ENCODE measurements at places on chromosomes 1 and 21.

GRCh38 chr1:56754708-56755479 lies 64.3 kb downstream of the FYB2 start:
- DNase-seq: no peak

DNA sequence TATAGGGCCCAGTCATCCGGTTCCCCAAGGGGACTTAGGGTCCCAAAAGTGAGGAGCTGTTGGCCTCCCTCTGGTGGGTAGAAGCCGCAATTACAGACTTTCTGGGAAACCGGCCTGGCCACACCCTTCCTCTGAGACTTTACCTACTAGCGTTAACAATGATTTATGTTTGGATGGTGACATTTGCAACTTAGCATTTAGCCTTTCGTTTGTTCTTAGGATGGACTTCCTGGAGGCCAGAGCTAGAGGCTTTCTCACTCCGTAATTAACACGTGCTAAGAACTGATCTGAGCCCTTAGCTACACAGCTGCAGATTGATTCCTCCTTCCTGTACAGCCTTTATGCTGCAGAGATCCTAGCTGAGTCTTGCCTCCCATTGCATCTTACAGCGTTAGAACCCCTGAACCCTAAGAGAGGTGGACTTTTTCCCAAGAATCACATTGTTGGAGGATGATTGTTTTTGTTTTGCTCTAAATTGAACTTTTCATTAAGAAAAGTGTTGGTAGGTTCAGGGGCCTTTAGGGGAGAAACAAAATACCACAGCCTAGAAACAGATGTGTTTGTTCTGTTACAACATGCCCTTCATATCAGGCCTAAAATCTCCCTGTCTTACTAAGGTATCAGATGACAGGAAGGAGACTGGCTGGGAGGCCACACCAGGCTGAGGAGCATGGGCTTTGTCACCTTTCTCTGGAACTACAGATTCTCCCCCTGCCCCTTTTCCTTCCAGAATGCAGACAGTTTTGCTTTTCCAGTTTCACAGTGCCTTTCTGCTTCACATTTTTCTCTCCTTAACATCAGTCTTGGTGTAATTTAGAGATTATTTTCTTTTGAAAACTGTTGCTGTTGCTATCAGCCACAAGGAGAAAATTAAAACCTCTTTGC lies 1.9 kb downstream of the S100A11 start:
- DNase-seq: no peak

DNA sequence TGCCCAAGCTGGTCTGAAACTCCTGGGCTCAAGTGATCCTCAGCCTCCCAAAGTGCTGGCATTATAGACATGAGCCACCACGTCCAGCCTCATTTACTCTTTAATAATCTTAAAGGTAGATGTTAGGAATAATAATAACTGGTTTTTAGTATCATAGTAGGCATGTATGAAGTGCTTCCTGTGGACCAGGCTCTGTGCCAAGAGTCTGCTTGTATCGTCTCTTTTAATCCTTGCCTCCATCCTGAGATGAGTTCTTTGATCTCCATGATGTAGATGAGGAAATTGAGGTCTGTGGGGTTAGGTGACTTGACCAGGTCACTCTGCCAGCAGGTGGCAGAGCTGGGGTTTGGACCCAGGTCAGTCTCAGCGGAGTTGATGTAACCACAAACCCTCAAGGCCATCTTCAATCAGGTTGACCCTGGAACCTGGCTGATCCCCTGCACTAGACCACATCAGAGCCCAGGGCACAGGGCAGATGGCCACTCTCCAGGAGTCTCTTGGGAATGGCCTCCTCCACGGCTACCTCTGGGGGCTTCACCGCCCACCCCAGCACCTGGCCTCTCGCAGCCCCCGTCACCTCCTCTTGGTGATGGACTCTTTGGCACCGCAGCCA lies 11.3 kb downstream of the EFHD2 start:
- no peak for DNase-seq

DNA sequence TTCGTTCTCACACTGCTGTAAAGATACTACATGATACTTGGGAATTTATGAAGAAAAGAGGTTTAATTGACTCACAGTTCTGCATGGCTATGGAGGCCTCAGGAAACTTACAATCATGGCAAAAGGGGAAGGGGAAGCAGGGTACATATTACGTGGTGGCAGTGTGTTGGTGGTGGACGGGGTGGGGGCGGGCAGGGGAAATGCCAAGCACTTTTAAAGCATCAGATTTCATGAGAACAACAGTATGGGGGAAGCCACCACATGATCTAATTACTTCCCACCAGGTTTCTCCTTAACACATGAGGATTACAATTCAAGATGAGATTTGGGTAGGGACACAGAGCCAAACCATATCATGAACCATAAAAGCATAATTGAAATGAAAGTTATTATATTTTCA lies 88.5 kb downstream of the UBE2U start:
- DNase-seq: no peak

DNA sequence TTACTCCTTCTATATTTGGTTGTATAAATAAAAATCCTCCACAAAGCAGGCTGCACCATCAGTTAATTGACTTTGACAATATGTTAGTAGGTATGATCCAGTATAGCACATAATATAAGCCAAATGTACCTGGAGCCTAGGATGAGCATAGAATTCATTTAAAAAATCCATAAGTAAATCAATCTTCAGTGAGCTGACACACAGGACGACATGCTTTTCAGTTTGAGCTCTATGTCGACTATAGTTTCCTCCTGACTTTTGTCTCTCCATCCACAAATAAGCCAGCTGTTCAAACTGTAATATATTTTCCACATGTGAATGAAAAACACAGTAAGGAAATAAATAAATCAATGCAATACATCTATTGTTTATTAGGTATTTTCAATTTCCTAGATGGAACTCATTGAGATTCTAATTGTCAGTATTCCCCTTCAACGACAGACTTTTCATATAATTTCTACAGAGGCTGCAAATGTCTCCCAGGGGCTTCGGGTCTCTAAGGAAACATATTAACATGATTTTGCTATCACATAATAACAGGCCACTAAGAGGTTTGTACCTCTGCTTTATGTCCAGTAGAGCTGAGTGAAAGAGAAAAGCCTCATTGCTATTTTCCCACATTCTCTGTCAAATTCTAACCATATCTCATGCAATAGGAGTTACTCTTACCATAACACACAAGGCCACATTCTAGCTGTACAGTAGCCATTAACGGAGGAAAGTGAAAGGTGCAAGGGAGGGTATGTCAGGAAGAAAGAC lies 180.1 kb downstream of the KCNT2 start:
- no peak for DNase-seq

DNA sequence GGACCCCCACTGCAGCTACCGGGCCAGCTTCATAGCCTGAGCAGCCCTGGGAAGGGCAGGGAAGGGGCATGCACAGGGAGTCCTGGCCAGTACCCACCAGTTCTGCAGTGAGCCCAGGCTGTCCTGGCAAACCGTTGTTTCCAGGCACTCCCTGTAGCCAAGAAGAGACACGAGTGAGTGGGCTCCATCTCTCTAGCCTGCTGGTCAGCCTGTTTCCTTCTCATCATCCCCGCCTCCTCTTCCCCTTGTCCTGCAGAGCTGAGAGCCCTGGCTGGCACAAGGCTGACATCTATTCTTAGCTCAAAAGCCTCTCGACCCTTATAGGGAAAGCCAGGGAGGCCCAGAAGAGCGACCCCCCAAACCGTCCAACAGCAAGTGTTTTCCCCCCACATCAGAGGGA lies 28.7 kb downstream of the COL16A1 start:
- DNase-seq: no peak

GRCh38 chr1:12063141-12064072 lies at the start of gene TNFRSF8:
Gene TNFRSF8 (plus strand): TSS chr1:12063303. CDS start chr1:12063599, 296 bp downstream.
- DNase-seq: no peak

- DNase-seq: no peak
Measured at GRCh38 chr1:87594736-87595383, 266.2 kb downstream of the LMO4 start.

- no peak for DNase-seq
Measured at GRCh38 chr1:33363021-33363420, 42.1 kb upstream of the A3GALT2 start.

DNA sequence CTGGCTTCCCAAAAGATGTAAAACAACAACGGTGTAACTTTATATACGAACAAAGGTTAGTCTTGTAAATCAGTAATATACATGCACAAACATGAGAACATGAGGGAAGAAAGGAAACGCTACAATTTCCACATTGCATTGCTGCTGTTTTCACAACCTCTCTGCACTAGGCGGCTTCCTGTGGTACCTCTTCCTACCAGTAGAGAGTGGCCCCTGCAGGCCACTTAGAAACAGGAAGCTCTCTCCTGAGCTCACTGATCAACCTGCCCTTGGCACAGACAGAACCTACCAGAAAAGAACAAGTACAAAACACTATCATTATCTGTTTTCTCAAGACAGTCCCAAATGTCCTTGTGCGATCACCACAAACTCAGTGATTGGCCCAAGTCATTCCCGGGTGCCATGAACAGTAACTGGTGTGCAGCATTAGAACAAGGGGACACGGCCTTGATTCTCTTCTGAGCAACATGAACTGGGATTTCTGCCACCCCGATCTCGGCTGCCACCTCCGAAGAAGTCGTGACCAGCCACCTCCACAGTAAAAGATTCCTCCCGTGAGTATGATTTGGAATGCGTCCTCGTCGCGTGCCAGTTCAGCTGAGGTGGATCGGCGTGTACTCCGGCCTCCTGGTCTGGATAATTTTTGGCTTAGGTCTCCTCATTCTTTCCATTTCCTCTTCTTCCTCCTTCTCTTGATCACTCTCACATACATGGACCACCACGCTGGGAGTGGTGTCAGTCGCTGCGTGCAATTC lies 5.7 kb upstream of the KCNE1 start:
- DNase-seq: no peak

DNA sequence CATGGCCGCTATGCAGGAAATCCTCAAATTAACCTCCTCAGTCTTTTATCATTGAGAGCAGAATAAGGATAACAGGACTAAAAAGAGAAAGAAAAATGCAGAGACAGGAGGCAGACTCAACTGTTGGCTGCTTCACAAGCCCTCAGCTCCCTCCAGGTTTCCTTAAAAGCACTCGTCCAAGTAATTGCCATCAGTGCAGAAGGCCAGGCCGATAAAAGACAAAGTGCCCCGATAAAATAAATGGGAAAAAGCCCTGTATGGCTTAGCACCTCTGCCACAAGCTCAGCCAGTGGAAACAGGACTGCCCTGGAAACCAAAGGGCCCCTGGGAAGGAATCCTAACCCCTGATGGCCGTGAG lies 8.1 kb downstream of the S100A6 start:
- no peak for DNase-seq

DNA sequence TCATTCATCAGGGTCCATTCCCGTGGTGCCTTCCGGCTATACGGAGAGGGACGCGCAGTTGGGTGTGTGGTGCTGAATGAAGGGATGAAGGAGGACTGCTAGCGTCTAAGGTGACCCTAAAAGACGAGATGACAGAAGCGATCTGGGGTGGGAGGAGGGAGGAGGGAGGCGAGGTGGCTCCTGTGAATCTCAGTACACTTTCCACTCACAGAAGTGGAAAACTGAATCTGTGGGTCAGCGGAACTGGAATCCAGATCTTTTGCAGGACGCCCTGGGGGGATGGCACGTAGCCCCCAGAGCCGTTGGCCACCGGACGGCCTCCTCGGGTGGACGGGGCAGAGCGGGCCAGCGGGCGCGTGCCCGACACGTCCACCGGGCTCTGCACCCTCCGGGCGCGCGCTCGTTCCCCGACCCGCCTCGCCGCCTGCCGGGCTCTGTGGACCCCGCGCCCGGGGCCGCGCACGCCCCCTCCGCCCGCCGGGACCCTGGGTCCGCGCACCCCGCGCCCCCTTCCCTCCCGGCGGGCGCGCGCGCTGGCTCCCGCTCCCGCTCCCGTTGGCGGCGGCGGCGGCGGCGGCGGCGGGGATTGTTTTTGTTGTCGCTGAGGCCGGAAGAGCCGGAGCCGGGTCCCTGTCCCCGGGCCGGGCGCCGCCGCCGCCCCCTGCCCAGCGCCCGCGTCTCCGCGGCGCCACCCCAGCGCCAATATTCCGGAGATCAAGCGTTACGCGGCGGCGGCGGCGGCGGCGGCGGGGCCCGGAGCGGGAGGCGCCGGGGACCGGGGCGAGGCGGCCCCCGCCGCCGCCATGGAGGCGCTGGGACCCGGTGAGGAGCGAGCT lies at the start of gene AGO4:
Gene AGO4 (plus strand): TSS at position 403 of the 836 bp plus-strand sequence. CDS start 401 bp downstream, at position 804.
- no peak for DNase-seq

GRCh38 chr1:195933835-195934234 lies 674.4 kb downstream of the KCNT2 start:
- DNase-seq: no peak

GRCh38 chr1:27506703-27507102 lies 16.7 kb upstream of the WASF2 start:
- DNase-seq: no peak

GRCh38 chr1:234928642-234929041 lies 200.0 kb downstream of the TOMM20 start:
- DNase-seq: no peak

- no peak for DNase-seq
Measured at GRCh38 chr1:1132956-1133750, 17.3 kb upstream of the C1orf159 start.

GRCh38 chr1:229093238-229093540 lies 177.7 kb upstream of the RAB4A start:
- no peak for DNase-seq

- no peak for DNase-seq
Measured at GRCh38 chr1:245561665-245562234, 407.0 kb downstream of the KIF26B start.

DNA sequence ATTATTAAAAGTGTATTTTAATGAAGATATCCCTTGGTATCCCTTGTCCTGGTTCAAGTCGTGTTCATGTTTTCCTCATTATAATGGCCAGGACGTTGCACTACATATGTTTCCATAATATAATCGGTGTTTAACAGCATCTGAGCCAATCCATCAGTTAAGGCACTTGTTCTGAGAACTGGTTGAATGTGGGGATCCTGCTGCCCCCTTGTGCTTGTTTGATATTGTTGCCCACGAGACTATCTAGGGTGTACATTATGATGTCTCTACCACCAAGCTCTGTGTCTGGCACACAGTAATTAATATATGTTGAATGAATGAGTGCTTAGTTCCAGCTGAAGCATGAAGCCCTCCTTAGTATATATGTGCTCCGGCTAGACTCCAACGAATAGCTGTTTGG lies 193.0 kb downstream of the CACNA1E start:
- DNase-seq: no peak

GRCh38 chr1:12598974-12599373 lies 19.0 kb downstream of the DHRS3 start:
- no peak for DNase-seq

DNA sequence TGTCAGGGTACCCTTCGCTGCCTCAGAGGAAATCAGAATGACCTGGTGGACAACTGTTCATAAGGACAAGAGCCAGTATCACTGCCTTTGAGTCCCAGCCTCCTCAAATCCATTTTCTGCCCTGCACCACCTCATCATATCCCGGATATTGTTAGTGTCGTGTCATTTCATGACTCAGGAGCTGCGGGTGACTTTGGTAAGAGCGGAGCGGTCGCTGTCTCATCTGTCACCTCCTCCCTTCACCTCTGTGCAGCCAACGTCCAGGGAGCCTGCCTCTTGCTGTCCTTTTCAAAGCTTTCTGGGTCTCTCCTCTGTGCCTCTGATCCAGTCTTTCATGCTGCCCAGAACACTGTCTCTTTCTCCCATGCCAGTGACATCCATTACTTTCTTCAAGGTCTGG lies 7.0 kb upstream of the C1orf198 start:
- DNase-seq: no peak

GRCh38 chr1:43423672-43424550 lies 29.8 kb downstream of the HYI start:
- DNase-seq: no peak

GRCh38 chr1:9179463-9180110 lies 50.7 kb upstream of the GPR157 start:
- DNase-seq: no peak

Data from esophagus squamous epithelium (tissue), 5 donors.